ENCODE measurements at places on chromosomes 2 and 18.

GRCh38 chr18:8895987-8896619 is 190.7 kb downstream of the MTCL1 start:
- DNase-seq: no peak

- no peak for DNase-seq
Observed at GRCh38 chr18:80252136-80252535, 4.8 kb upstream of the PARD6G start.

DNA sequence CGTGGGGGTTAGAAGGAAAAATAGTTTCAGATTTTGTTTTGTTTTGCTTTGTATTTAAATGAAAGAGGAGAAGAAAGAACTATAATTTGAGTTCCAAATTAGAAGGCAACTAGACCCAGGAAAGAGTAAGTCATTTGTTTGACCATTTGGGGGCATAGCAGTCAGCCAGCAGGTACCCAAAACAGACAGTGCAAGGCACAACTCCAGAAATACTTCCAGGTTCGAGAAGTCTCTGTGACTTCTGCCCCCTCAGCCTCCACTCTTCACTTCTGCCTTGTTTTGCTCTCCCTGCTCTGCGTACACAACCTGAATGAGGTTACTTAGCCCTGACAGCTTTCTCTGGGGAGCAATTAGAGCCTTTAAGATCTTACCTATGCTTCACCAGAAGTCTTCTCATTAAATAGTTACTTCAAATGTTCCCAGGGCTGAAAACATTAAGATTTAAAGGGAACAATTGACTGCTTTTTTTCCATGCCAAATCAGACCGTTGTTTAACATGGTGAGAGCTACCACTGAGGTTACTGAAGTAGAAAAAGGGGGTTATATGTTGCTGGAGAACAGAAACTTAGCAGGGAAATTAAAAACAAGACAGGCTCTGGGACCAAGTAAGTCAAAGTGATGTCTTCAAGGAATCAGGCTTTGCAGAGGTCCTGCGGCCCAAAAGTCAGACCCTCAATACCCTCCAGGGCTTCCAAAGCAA is 216.9 kb downstream of the BCL11A start:
- DNase-seq: no peak

DNA sequence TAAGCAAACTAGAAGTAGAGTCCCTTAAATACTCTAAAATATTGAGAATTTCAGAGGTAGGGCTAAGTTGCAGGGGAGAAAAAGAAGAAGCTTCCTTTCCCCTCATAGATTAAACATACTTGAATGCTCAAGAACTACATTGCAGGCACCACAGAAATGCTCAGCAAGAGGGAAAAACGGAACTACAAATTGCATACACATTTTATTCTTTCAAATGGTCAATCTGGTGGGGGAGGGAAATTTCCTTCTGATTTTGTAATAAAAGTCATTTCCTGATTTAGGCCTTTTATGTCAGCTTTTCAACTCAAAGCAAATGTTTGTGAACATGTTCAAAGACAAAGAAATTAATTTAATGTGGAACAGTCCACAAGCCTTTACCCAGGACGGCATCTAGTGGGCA is 33.0 kb downstream of the FARSB start:
- no peak for DNase-seq

DNA sequence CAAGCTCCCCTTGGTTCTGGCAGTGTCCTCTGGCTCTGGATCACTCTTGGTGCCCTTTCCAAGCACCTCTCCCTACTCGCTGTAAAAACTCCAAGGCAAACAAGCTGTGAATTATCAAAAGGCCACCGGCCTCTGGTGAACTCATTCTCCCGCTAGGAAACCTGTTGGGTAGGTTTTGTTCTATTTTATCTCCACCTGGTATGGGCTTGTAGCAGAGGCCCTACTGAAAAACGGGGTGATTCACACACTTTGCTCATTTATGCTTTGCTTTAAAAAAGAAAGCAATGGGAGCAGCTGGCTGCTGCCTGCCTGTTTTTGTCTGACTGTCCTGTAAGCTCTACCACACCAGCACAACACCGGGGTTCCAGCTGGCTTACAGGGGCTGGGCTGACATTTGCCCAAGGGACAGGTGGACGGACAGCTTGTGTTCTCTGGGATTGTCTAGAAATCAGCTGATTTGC is 56.8 kb downstream of the SH3BP4 start:
- no peak for DNase-seq

- DNase-seq: peak; percentile 52
Observed at GRCh38 chr18:49016648-49017539, 66.1 kb upstream of the SMAD7 start.

DNA sequence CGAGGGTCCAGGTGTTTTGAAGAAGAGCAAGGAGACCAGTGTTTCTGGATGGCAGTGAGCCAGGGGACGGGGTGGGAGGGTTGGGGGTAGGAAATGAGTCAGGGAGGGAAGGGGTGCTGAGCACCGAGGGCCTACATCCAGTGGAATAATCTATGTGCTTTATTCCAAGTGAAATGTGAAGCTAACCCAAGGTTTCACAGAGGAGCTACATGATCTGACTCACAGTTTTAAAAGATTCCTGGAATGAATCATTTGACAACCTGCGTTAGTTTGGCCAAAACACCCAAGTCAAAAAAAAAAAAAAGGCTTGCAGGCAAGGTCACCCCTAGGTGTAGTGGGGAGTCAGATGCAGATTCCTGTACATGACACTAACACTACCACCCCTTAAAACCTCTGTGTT is 419.7 kb upstream of the MEX3C start:
- no peak for DNase-seq

- no peak for DNase-seq
Observed at GRCh38 chr18:47287911-47288585, 36.6 kb upstream of the SKOR2 start.

DNA sequence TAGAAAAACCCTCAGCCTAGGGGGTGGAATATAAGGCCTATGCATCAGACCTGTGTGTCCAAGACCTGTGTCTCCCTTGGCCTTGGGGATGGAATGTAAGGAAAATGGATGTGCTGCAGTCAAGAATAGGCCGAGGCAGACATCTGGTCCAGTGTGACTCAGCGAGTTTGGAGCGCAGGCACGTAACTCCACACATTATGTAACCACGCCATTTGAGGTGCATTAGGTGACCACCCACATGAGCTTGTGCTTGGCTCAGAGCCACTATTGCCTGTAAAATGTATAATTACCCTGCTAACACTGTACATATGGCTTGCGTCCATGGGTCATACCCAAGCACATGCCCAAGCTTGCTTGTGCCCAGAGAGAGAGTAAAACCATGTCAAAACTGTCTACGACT is 580.9 kb upstream of the HNMT start:
- no peak for DNase-seq

- DNase-seq: no peak
Observed at GRCh38 chr18:39721712-39722111, 2156.1 kb upstream of the CELF4 start.

DNA sequence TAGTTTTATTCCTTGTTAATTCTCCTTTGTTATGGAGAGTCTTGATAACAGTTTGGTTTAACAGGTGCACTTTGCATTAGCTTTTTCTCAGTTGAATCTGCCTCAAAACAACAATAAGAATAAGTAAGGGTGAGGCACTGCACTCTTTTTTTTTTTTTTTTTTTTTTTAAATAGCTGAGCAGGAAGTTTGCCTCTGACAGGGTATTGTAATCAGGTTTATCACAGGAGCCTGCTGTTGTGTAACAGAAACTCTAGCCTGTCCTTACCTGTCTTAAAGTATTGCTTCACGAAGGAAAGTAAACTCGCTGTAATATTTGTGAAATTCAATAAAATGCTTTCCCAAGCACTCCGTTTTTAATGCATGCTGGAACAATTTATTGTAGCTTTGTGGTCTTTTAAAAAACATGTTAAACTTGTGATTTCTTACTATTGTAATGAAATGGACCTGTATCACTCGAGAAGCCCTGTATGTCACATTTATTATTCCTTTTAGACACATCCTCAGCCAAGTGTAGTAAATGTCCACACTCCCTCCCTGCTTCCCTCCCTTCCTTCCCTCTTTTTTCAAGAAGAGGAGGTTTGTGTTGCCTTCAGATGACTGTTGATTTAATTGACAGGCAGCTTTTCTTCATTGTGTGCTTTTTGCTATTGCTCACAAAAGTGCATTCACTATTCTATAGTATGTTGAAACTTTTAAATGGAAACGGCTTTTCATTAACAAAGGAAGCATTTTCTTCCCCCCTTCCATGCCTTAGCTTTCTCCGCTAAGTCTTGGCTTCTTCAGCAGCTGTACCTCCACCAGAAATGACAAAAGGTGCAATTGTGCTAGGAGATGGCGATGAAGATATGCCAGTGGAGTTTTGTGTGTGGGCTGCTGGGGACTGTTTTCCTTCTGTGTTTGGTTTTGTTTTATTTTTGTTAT is 52.7 kb downstream of the TAF1B start:
- DNase-seq: peak; percentile 28

GRCh38 chr2:95053543-95053942 is 28.0 kb downstream of the MAL start:
- no peak for DNase-seq

DNA sequence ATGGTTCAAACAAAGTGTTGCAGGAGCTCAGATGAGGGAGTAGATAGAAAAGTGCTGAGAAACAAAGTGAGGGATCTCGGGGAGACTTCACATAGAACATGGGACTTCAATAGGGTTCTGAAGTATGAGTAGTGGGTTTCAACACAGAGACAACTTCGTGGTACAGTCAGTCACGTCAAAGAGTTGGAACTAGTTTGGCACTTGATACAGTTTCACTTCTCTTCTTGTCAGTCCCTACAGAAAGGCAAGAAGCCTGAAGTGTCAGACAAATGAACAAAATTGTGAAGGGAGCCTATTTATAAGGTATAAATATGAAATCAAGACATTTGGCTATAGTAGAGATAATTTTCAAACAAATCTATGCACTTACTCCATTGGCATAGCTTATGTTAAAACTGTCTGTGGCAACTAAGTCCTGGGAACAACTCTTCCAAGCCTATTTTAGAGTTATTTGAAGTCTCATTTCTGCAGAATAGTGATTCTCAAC is 338.0 kb downstream of the TDRD15 start:
- DNase-seq: no peak

- peak; percentile 92 for DNase-seq
Observed at GRCh38 chr2:168346725-168347477, 99.5 kb upstream of the STK39 start.

DNA sequence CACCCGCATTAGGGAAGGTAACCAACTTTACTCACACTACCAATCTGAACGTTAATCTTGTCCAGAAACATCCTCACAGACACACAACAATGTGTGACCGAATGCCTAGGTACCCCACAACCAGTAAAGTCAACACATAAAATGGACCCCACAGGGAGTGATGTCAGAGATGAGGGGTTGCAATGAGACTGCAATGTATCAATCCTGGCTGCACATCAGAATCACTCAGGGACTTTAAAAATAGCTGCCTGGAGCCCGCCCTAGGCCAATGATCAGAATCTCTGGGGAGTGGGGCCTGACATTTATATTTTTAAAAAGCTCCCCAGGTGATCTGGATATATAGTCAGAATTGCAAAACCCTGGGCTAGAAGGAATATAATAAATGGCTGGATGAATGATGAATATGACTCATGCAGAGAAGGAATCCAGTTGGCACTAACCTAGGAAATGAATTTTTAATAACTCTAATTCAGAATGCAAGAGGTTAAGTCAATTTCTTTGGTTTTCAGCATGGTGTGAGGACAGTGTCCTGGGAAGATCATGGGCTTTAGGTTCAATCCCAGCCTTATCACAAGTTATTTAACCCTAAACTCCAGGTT is 92.8 kb downstream of the COLEC12 start:
- DNase-seq: no peak

GRCh38 chr2:30338475-30338874 is 107.1 kb downstream of the LBH start:
- DNase-seq: no peak

DNA sequence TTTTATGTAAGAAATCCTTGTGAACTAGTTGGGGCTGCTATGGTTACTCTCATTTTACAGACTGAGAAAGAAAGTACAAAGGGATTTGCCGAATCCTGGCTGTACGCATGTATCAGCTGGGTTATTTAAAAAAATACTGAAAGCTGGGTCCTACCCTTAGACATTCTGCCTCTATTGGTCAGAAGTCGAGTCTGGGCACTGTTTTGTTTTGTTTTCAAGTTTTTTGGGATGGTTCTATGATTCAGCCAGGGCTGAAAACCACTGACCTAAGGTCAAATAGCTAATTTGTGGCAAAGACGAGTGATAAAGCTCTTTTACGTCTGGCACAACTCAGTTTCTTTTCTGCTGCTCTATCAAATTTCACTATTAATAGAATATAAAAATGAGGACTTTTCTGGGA is 5.9 kb upstream of the SLC8A1 start:
- DNase-seq: no peak

- no peak for DNase-seq
Observed at GRCh38 chr2:240464514-240465241, 29.2 kb downstream of the GPC1 start.

DNA sequence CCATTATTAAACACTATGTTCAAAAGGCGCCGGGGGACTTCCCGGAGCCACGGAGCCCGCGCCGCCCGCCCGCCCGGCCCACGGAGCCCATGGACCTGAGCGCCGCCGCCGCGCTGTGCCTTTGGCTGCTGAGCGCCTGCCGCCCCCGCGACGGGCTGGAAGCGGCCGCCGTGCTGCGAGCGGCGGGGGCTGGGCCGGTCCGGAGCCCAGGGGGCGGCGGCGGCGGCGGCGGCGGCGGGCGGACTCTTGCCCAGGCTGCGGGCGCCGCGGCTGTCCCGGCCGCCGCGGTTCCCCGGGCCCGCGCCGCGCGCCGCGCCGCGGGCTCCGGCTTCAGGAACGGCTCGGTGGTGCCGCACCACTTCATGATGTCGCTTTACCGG is 197 bp downstream of the GDF7 start:
- DNase-seq: no peak

- peak; percentile 55 for DNase-seq
Observed at GRCh38 chr2:233053928-233054784, 6.0 kb upstream of the INPP5D start.

GRCh38 chr2:83081826-83082690 is 1377.0 kb downstream of the SUCLG1 start:
- DNase-seq: peak; percentile 86

DNA sequence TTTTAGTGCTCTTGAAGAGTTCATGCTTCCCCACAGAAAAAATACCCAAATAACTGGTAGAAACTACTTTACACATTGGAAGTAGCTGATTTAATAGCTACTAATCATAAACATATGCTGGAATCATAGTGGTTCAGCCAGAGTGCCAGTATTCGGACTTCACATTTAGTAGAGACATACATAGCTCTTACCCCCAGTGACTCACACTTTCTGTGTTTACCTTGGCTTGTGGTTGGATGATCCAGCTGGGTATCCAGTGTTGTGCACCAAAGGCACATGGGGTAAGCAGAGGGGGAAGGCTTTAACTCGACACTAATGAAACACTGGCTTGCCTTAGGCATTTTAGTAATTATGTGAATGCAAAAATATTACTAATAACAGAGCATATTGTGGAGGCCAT is 18.1 kb downstream of the ARHGAP28 start:
- no peak for DNase-seq

GRCh38 chr2:99715956-99716355 is 226.1 kb upstream of the REV1 start:
- no peak for DNase-seq

GRCh38 chr2:64410671-64411070 is 43.3 kb upstream of the LGALSL start:
- DNase-seq: no peak

GRCh38 chr18:13306583-13306982 is 88.0 kb downstream of the LDLRAD4 start:
- peak; percentile 65 for DNase-seq
